ENCODE measurements at places on chromosomes 5 and 9.
A peak's percentile ranks its signal among the peaks of the same experiment; 100 is the strongest.

DNA sequence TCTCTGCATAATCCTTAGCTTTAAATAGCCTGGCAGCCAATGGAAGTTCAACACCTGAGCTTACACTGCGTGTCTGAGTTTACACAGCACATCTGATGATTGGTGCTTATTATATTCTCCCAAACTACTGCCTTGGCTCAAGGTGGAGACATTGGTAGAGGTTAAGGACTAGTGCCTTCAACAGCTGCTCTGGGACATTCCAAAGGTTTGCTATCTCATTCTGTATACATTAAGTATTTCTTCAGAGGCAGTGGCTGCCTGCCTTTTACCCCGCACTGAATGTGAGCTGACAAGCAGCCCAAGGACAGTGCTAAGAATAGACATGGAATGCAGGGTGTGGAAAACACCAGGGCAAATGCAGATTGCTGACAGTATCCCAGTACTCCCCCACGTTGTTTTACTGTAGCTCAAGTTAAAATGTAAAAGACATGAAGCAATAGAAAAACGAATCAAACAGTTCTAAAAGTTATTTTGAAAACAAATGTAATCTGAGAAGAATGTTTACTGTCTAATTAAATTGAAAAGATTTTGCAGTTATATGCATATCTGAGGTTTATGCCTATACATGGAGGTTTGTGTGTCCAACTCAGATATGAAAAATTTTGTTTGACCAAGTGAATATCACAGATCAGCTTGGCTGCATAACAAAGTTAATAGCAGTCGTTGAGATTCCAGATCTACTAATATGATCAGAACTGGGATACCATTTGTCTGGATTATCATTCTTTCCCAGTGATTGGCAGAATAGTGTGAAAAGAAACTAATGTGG lies 1.8 kb downstream of the HSPB3 start:
- no peak for DNase-seq

- no peak for DNase-seq
Observed at GRCh38 chr5:115873392-115873791, 31.7 kb downstream of the AP3S1 start.

DNA sequence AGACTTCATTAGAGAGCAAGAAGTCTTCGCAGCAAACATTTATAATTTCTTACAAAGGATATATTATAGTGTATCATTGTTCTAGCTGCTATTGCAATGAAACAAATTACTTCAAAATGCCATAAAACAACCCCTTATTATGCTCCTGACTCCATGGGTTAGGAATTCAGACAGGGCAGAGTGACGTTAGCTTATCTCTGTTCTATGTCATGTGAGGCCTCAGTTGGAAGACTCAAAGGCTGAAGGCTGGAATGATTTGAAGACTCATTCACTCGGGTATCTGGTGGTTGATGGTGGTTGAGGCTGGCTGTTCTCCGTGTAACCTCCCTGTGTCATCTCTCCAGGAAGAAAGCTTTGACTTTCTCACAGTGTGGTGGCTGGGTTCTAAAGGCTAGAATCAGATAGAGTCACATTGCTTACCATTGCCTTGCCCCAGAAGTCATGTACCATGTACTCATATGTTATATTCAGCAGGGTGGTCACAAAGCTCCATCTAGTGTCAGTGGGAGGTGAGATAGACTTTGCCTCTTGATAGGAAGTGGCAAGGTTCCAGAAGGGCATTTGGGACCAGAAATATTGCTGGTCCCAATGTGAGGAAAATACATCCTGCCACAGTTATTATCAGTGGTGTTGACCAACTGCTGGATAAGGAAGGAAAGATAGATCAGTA lies 226.9 kb downstream of the TMEM38B start:
- DNase-seq = no peak

- no peak for DNase-seq
Observed at GRCh38 chr9:104820336-104820735, 56.4 kb downstream of the NIPSNAP3B start.

GRCh38 chr9:27491154-27491553 lies 32.9 kb upstream of the IFNK start:
- no peak for DNase-seq

GRCh38 chr5:116953251-116953930 lies 378.8 kb upstream of the SEMA6A start:
- no peak for DNase-seq

- no peak for DNase-seq
Observed at GRCh38 chr5:41935544-41935943, 10.5 kb downstream of the FBXO4 start.

DNA sequence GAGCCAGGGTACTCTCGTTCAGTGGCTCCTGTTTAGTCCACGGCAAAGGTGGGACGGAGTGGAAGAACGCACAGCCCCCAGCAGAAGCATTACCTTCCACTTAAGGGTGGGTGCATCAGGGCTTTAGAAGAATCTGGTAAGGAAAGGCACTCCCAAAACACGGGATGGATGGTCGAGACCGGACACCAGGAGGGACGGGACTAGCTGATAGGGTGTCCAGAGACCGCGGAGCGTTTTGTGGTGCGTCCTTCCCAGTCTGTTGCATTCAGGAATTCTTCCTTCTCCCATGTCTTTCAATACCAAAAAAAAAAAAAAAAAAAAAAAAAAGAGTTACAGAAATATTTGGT lies 545 bp upstream of the CTSV start:
- DNase-seq = no peak

DNA sequence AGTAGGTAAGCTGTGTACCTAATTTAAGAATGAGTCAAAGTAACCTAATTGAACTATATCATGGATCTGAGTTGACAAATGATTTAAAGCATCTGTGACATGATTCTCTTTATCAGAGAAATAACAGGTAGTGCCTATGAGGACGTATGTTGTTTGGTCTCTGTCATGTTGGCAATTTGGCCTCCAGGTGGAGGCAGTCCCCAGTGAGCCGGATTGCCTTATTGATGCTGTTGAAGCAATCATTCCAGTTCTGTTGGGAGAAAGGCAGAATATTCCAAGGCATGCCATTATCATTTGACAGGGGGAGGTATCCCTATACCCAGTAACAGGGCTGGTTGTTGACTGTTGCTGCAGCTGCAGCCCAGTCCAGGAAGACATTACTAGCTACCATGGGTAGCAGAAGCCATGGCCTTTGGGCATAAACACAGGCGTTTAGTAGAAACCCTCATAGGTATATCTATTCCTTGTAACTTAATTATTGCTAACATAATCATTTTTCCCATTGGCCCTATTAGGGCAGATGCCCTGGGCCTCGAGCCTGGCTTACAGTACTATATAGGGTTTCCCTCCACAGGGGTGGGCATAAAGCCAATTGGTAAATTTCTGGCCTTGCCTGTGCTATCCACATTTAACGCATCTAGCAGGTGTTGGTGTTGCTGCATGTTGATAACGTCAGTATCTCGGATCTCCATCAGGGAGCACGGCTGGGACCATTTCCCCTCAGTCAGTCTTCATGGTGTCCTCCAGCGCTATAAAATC lies 12.2 kb upstream of the SLC22A4 start:
- DNase-seq = no peak

GRCh38 chr9:99140685-99141314 lies 35.9 kb downstream of the TGFBR1 start:
- no peak for DNase-seq

DNA sequence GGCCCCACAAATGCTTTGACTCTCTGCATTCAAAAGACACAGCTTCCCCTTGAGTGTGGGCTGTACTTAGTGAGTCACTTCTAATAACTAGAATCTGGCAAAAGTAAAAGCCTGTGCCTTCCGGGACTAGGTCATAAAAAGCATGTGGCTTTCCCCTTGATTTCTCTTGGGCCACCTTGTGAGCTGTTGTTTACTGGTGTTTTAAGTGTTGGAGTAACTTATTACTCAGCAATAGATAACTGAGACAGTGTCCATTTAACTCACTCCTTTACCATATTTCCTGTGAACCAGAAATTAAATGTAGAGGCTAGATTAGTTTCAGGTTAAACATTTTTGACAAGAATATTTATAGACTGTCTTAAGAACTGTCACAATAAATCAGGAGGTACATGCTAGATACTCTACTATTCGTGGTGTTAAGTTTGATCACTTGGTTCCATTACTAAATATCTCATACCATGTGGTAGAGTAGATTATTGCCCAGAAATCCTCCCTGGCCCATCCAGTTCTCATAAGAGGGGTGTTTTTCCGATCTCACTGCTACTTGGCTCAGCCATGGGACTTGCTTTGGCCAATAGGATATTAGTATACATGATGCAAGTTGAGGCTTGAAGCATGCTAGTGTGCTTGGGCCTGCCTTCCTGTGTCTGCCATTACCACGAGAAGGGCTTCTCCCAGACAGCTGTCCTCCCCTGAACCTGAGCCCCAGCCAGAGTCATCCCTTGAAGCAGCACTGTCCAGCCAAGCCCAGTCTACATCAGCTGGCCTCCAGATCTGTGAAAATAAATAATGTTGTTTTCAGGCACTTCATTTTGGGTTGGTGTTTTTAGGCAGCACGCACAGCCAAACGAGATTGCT lies 10.4 kb upstream of the CMBL start:
- no peak for DNase-seq

- DNase-seq = no peak
Observed at GRCh38 chr9:32550150-32550561, 2.0 kb upstream of the SMIM27 start.

GRCh38 chr5:28779161-28779754 lies 1740.9 kb upstream of the CDH9 start:
- DNase-seq = no peak

- no peak for DNase-seq
Observed at GRCh38 chr5:44987026-44987425, 178.3 kb downstream of the MRPS30 start.

DNA sequence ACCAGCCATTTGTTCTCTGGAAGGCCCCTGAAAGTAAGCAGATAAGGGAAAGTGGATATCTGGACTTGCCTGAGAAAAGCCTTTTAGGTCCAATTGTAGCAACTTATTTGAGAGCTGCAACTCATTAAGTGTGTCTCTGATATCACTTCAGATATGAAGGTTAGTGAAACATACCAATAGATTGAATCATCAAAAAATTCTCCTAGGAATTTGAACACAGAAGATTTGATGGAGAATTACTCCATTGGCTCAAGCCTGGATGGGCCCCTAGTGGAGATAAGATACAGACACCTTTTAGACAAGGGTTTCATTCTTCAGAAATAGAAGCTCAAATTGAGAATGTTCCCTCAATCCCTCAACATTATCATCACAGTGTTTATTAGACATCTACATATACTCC lies 356.7 kb downstream of the NDUFS4 start:
- no peak for DNase-seq

DNA sequence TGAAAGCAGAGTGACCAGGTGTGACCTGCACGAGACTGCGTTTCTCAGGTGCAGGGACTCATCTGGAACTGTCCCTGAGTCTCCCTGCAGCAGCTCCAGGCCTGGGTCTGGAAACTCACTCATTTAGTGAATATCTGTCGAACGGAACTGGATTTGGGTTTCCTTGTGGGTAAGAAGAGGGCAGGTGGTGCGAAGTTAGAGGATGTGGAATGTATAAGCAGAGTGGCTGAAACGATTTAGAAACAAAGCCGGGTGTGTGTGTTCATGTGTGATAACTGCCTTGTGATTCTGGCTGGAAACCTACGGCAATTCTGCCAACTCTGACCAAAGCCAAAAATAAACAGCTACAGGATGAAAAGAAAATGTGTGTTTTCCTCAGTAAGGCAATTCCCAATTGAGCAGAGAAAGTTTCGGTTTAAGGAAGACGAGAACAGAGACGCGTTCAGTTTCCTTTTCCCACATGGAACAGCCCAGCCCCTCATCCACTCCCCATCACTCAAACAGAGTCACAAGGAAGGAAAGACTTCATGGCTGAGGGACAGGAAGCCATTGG lies 130.3 kb downstream of the NSG2 start:
- no peak for DNase-seq

GRCh38 chr5:159318448-159318847 lies 11.8 kb downstream of the IL12B start:
- no peak for DNase-seq

DNA sequence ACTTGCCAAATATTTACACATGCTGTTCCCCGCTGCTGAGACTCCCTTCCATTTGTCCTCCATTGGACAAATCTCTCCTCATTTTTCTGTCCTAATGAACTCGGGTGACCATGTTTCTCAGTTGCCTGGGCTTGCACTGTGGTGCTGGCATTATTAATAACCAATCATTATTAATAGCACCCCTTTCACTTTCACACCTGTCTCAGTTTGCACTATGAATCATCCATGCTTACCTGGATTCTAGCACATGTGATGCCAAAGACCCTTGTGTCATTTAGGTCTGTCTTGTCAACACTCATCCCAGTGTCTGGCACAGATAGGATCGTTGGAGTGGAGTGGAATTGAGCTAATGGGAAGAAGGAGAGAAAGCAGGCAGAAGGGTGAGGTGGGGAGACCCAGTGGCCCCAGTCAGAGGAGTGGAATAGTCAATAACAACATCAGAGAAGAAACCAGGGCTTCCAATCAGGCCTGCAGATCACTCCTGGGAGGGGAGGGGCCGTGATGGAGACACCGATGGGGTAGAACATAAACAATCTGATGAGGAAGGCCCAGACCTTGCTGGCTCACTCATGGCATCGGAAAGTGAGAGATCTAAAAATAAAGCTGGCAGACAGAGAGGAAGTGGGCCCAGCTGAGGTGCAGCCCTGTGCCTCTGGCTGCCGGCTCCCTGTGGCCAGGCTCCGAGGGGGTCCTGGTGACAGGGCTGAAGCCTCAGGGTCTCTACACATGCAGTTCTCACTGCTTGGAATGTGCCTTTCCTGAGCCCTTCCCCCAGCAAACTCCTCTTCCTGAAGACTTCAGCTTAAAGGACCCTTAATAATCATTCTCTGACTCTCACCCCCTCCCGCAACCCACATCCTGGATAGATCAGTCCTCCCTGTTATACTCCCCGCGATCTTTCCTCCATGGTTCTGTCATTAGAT lies 33.5 kb upstream of the CRB2 start:
- no peak for DNase-seq

DNA sequence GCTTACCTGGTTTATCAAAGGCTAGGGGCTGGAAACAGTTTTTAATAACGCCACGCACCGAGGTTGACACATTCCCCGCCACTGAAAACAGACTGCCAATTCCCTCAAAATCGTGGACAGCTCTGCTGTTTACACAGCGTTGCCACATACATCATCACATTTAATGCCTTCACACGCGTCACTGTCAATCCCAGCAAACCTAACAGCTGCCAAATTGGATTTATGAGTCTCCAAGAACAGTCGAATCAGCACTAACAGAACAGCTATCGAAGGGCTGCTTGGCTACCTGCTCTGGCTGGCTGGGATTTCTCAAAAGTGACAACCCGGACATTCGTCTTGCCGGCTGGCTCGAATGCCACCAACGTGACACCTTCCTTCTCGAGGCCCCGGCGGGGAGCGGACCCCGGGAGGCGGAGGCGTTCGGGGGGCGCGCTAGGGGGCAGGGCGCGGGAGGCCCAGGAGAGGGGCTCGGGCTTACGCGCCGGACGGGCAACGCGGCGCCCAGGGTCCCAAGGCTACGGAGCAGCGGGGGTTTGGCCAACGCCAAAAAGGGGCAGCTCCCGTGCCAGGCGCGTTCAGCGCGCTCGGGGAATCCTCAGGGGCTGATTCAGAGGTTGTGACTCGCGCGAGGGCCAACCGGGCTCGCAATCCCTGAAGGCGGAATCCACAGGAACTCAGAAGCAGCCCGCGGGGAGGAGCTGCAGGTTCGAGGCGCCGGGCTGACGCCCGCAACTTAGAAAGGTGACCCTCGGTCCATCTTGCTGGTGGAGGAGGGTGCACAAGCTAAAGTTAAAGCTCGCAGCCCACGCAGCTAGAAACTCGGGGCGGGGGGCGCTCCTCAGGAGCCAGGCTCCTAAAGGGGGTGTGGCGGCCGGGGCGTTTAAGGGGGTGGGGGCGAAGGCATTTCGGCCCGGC lies 1.2 kb downstream of the CDC14B start:
- DNase-seq = peak; percentile 74

- no peak for DNase-seq
Observed at GRCh38 chr5:12013351-12013750, 109.1 kb upstream of the CTNND2 start.

- no peak for DNase-seq
Observed at GRCh38 chr9:98992885-98993569, 49.3 kb downstream of the COL15A1 start.

Measured in C1 segment of cervical spinal cord (tissue), 14 donors.